Prostate gland (tissue), 2 donors: ENCODE measurements at places on chromosomes 11 and 22. TPM values are rescaled to one million over a fixed set of nuclear protein-coding genes. Genes with fewer than 3 reads are reported as not detected.

Gene CASP12
- 0.85 TPM for total RNA-seq

Gene HTR3A
- not detected for total RNA-seq

Gene VWCE
- 4.3 TPM for total RNA-seq

Gene MYO7A
- total RNA-seq: 3.1 TPM

Gene TIGD3
- 4.7 TPM for total RNA-seq

Gene OAF
- 14.5 TPM for total RNA-seq

Gene RAB38
- 7.6 TPM for total RNA-seq

Gene C1QTNF5
- total RNA-seq: 15.3 TPM

Gene C22orf23
- total RNA-seq: 9.7 TPM

Gene TREH
- total RNA-seq: not detected

Gene CARD16
- 7.9 TPM for total RNA-seq

Gene HTR3B
- not detected for total RNA-seq

Gene CALCA
- total RNA-seq: 4.1 TPM

Gene SEC14L6
- total RNA-seq: 22.9 TPM

Gene APOA1
- 2,058 TPM for total RNA-seq

Gene DGCR6
- 2.7 TPM for total RNA-seq

Gene OR2AG2
- 0.55 TPM for total RNA-seq

Gene PACSIN3
- total RNA-seq: 92.3 TPM

Gene MAPK8IP2
- 23.6 TPM for total RNA-seq

Gene MAJIN
- total RNA-seq: not detected

Gene PLET1
- not detected for total RNA-seq

Gene TNNT3
- 4.5 TPM for total RNA-seq

Gene DNAJB7
- not detected for total RNA-seq

Gene RASSF10
- total RNA-seq: 3.3 TPM

Gene TECTA
- total RNA-seq: 0.41 TPM

Gene DEFB131B
- not detected for total RNA-seq
